ENCODE measurements at places on chromosomes 1 and 21. TPM values are rescaled to one million over a fixed set of nuclear protein-coding genes. Genes with fewer than 3 reads are reported as not detected.

DNA sequence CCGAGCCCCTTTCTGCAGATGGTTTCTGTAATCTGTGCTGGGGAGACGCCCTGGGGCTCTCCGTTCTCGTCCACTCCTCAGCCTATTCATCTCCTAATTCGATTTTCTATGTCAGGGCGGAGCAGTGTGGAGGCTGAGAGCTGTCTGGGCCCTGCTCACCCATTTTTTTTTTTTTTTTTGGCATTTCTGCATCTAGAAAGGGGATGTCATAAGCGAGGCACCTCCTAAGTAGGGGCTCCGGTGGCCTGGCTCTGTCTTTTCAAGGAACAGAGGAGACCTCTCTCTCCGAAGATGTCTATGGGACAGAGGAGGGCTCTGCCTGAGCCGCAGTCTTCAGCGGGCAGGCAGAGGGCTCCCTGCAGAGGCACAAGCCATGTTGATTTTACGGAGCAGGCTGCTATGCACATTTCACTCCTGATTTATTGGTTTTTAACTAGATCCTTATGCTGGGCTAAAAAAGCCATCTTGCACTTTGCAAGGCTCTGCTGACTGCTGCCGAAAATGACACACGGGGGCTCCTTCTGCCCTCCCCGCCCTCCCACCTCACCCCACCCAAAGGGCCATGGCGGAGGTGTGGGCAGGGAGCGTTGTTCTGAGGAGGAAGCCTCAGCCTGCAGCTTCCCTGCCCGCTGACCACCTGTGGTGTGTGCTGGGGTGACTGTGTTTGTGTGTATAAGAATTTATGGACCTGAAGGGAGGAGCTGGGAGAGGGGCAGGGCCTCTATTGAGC lies 71.0 kb downstream of the FOXD2 start:
- DNase-seq = peak; percentile 3

GRCh38 chr1:234608025-234608910 lies 1.7 kb downstream of the IRF2BP2 start:
- peak; percentile 88 for DNase-seq

DNA sequence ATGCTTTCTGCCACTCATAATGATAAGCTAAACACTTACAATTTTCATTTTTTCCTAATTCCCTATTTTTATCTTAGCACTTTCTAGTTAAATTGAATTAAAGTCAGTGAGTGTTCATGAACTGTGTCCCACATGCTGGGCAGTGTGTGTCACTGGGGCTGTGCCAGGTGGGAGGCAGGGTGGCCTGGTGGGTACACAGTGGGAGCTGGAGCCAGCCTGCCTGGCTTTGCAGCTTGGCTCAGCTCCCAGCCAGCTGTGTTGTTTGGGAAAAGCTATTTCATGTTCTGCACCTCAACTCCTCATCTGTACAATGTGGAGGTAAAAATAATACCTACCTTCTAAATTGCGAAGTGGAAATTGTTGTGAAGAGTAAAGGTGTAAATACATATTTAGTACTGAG lies 238.4 kb downstream of the PLA2G4A start:
- no peak for DNase-seq

DNA sequence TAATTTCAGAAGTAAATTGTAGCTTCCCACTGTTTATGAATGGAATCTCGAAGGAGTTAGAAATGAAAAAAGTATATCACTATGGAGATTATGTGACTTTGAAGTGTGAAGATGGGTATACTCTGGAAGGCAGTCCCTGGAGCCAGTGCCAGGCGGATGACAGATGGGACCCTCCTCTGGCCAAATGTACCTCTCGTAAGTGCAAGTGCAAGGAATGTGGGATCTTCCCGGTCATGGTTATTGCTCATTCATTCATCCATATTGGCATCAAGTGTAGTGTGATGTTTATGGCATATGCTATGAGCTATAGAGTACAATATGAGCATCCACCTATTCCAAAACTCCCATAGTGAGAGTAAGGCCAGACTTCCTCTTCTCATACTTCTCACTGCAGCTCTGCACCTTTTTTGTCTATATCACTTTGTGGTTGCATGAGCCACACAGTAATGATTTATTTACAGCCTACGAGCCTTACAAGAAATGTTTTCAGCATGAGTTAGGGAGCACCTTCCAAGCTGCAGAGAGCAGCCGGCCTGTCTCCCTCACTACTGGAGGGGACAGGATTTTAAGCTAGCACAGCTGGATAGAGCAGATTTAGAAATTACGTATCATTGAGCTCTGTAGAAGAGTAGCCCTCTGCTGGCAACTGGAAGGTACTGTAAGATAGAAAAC lies 24.9 kb upstream of the CR1L start:
- DNase-seq = peak; percentile 6

DNA sequence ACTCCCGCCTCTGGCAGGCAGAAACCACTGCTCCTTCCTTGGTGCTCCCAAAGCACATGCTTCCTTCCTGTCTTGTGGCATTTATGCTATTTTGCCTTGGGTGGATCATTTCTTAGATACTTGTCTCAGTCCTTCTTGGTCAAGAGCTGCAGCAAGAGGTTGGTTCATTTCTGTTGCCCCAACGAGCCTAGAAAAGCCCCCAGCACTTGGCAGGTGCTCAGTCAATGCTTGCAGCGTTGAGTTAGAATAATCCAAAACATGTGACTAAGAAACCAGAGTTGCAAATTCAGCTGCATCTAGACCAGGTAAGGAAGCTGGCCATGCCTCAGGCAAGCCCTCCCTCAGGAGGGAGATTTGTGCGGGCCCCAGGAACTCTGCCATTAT lies 42.4 kb upstream of the TENT5C start:
- DNase-seq = no peak

- no peak for DNase-seq
Observed at GRCh38 chr1:88540255-88540654, 143.8 kb upstream of the PKN2 start.

DNA sequence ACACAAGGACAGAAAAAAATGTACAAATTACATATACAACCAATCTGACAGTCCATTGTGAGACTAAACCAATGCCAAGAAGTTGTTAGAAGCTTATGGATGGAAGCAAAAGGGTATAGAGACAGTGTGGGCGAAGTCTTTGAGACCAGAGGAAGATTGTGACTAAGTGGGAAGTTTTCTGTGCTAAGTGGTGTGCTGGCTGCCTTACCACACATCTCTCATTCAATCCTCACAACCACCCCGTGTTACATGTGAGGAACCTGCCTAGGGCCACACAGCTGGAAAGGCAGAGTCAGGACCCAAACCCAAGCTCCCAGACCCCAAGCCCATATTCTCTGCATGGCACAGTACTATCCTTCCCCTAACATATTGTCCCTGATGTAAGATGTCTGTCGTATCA lies 53.5 kb upstream of the DUSP10 start:
- DNase-seq = peak; percentile 40

GPR25 gene
- 0.29 TPM for total RNA-seq

FAF1 gene
- total RNA-seq = 82.2 TPM

DCST2 gene
- total RNA-seq = 0.36 TPM
